ENCODE measurements at places on chromosomes 11 and 22.

GRCh38 chr11:31640611-31641010 is 131.0 kb downstream of the ELP4 start:
- DNase-seq = no peak

- no peak for DNase-seq
Observed at GRCh38 chr11:16346975-16347374, 9.4 kb downstream of the SOX6 start.

DNA sequence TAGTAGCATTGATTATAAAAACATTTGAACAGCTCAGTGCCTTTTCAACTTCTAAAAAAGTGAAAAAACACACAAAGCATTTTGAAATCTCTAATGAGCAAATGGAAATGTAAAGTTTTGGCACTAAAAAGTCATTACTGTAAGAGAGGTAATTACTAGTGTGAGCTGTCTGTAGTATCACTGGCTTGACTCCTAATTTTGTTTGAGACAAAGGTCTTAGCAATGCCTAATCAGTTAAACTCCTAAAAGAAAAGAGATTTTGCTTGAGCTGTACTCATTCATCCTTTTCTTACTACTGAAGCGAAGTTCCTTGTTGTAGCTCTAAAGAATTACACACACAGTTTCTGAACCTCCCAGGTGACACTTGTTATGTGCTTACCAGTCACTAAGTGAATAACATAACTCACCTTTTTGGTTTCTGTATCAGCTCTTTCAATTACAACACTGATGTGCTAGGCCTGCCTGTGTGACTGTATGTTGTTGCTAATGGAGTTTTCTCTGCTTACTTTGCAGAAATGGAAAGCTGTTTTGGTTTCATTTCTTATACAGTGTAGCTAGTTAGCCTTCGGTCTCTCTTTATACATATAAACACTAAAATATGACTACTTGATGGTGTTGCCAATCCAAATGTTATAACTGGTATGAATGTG is 924.4 kb upstream of the TENM4 start:
- no peak for DNase-seq

- no peak for DNase-seq
Observed at GRCh38 chr11:121337078-121337477, 44.5 kb downstream of the SC5D start.

GRCh38 chr11:117290809-117291396 is at the start of gene BACE1-AS:
BACE1-AS (plus strand) TSS chr11:117291346.
- no peak for DNase-seq

DNA sequence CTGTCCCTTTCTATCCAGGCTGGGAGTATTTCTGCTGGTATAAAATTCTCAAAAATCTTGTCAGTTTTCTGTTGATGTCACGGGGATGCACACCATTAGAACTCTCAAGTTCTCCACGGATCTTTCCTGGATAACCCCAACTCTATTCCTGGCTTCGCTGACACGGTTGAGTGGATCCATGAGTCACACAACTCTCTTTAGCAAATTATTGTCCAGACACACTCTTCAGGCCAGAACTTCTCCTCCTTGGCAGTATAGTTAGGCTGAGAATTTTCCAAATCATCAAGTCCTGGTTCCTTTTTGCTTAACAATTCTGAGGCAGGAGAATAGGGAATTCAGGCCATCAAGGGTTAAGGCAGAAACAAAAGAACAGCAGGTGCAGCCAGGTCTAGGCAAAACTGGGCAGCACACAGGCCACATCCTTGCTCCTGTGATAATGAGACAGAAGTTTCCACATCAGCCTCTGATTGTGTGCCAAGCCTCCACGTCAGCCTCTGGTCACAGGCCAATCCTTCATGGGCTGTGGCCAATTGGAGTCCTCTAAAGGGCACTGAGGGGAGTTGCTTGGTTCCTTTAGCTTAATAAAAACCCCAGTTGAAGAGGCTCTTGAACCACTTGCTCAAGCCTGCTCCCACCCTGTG is 5.7 kb upstream of the ACAT1 start:
- DNase-seq = no peak

DNA sequence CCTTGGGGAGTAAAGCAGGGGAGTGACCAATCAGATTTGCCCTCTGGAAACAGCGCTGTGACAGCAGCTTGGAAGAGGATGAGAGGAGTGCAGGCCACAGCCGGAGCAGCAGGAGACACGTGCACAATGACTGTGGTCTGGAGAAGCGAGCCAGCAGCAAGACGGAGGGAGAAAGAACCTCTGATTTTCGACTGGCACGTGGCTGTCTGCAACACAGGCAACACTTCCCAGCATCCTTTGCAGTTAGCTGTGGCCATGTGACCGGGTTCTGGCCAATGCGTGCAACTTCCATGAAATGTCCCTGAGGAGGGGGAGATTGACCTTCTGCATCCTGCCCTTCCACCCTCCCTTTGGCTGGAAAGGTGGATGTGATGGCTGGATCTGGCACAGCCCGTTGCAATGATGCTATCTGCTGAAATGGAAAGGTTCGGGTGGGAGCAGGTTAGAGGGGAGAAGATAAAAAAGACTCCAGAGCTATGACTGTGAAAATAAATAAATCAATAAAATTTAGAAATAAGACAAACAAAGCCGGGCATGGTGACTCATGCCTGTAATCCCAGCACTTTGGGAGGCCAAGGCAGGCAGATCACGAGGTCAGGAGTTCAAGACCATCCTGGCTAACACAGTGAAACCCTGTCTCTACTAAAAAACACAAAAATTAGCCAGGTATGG is 15.6 kb downstream of the PLA2G6 start:
- DNase-seq = no peak

DNA sequence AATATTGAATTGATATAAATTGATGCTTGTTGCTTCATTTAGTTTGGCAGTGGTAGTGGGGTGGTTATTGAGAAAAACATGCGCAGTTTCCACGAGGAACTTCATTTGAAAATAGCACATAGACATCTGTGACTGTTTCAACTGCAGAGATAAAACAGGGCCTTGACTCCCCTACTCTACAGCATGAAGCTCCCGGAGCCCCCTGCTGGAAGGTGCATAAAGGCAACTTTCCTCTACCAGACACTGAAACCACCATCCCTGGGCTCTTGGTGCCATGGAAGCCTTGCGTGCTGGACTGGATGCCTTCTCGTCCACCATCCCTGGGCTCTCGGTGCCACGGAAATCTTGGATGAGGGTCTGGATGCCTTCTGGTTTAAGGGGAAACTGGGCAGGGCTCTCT is 195.9 kb downstream of the CSNK2A3 start:
- DNase-seq = peak; percentile 45

- DNase-seq = no peak
Observed at GRCh38 chr11:18449251-18449650, 6.4 kb upstream of the LDHAL6A start.

- DNase-seq = no peak
Observed at GRCh38 chr11:1397146-1397861, 7.6 kb downstream of the BRSK2 start.

GRCh38 chr22:16824716-16825687 is at the start of gene XKR3:
XKR3 (minus strand) TSS chr22:16825411; CDS start chr22:16808073, 17,338 bp downstream.
- DNase-seq = no peak

- DNase-seq = no peak
Observed at GRCh38 chr11:47587039-47587716, 700 bp downstream of the FAM180B start.

GRCh38 chr11:115611343-115611742 is 107.1 kb upstream of the CADM1 start:
- DNase-seq = no peak

GRCh38 chr11:65045061-65045460 is 4.1 kb downstream of the SAC3D1 start:
- no peak for DNase-seq

GRCh38 chr11:70747285-70747684 is 349.0 kb downstream of the CTTN start:
- no peak for DNase-seq

DNA sequence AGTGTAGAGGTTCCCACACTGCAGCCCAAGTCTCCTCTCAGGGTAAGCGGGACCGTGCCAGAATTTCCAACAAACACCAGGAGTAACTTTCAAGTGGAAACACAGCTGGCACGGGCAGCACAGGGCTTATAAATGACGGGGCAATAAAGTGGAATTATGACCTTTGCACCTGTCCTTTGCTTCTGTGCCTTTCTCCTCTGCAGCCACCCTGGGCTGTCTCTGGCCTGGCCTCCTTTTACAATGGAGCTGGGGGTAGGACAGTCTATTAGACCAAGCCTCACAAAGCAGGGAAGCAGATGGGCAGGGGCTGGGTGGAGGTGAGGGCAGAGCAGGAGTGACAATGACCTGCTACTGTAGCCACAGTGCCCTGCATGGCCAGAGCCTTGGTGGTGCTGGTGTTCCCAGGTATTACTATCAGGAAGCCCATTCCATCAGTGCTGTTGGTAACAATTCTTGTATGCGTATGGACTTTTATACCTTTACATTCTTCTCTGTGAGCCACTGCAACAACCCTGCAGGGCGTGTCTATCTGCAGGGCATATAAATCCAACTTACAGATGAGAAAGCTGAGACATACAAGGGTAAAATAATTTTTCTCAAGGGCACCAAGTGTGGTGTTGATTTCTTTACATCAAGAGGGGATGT is 387.8 kb downstream of the CTTN start:
- no peak for DNase-seq

- no peak for DNase-seq
Observed at GRCh38 chr22:36470994-36471331, 10.5 kb downstream of the TXN2 start.

DNA sequence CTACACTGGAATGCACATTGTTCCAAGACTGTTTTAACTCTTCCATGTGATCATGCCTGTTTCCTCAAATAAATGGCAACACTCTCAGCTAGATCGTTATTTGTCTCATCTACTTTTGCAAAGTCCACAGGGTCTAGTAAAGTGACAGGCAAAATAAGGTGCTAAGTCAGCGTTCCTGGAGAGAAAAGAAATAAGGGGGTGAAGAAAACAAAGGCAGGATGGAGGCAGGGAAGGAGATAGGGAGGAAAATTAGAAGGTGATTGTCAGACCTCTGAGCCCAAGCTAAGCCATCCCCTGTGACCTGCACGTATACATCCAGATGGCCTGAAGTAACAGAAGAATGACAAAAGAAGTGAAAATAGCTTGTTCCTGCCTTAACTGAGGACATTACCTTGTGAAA is 132.1 kb downstream of the RAB38 start:
- DNase-seq = no peak

DNA sequence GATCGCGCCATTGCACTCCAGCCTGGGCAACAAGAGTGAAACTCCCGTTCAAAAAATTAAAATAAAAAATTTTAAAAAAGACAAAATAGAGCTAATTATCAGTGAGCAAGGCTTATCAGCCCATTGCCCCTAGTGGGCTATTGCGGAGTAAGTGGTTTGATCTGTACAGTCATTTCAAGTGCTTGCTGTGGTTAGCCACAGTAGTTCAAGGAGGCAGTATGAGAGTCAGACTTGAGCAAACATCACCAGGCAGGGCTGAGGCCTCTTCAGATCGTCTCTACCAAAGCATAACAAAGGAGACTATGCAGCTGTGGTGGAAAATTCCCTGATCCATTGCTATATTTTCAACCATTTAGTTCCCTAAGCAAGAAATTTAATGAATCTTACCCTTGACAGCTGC is 4.3 kb upstream of the SBF2 start:
- peak; percentile 56 for DNase-seq

DNA sequence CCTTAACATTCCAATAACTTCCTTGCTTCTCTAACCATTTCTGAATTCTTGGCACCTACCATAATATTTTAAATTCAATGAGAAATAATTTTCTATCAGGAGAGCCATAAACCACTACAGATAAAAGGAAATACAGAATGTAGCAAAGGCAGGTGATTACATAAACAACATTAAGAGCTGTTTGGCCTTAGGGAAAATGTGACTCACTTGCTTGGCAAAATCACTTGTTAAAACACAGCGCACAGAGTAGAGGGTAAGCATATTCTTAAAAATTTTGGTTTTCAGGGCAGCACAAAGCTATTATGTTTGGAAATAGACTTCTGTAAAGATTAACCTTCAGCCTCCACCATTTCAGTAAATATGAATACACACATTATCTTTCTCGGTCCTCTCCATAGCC is 26.4 kb downstream of the IZUMO1R start:
- no peak for DNase-seq

DNA sequence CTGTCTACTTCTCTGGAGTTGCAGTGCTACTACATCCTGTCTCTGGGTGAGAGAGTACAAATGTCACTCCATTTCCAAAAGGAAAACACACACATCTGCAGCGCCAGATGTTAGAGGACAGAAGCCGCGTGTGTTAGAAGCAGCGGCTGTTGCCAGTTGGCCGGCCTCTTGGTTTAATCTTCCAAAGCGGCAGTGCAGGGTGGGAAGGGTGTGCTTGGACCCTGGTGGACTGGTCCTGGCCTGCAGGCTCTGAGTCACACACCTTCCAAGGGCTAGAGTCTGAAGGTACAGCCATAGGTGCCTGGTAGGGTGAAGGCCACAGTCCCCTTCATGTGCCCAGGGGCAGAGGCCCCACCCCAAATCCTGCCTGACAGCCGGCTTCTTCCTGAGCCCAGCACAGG is 99.8 kb downstream of the CTTN start:
- DNase-seq = no peak

- DNase-seq = no peak
Observed at GRCh38 chr11:19577976-19578619, 134.5 kb upstream of the NAV2 start.

DNA sequence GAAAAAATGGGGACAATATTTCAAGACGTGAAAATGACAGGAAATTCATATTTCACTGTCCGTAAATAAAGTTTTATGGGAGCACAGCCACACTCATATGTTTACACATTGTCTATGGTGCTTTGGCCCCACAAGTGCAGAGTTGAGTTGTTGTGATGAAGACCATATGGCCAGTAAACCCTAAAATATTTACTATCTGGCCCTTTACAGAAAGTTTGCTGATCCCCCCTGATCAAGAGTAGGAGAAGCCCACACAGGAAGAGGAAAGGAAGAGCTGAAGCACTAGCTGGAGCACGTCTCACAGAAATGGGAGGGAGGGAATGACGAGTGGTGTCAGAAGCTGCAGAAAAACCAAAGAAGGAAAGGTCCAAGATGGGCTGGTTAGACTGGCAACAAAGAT is 78.8 kb downstream of the TNRC6B start:
- DNase-seq = no peak

DNA sequence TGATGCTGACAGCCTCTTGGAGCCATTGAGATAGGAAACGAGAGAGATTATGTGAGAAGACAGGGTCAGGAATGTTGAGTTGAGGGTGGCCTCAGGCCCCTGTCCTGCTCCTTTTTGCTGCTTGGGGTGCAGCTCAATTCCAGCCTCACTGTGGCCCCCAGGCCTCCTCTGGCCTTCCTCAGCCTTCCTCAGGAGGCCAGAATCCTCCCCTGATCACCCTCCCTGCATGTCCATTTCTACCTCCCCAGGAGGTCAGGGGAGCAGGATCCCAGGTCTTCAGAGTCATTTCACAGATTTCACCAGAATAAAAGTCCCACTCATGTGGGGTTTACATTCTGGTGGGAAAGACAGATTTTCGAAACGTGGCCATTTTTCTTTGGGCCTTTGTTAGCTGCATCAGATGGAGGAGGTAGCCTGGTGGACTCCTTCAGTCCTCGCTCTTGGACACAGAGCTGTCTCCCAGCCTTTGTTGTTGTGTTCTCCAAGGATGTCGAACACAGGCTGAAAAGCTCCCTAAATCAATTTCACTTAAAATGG is 2.2 kb upstream of the KCNQ1OT1 start:
- DNase-seq = no peak
